ENCODE measurements at places on chromosomes 3 and 15. TPM values are rescaled to one million over a fixed set of nuclear protein-coding genes. Genes with fewer than 3 reads are reported as not detected.

Gene EPB42
- not detected for total RNA-seq

Gene SHC4
- total RNA-seq, result 2.0 TPM

Gene LRRC31
- not detected for total RNA-seq

Gene ARHGAP31
- total RNA-seq, result 4.2 TPM

Gene STX19
- total RNA-seq, result not detected

Gene COL6A5
- total RNA-seq, result not detected

Gene SPINT1
- 0.15 TPM for total RNA-seq

Gene ANKRD63
- total RNA-seq, result not detected

Gene TEX55
- total RNA-seq, result not detected

Gene P2RY12
- total RNA-seq, result 0.29 TPM

Gene POC1A
- 5.5 TPM for total RNA-seq

Gene PPM1L
- 0.87 TPM for total RNA-seq

Gene IGSF11
- 0.44 TPM for total RNA-seq

Gene TBL1XR1
- 216 TPM for total RNA-seq

Gene EXD1
- total RNA-seq, result not detected

Gene CORO2B
- 42.5 TPM for total RNA-seq

Gene XCR1
- not detected for total RNA-seq

Gene PRKAR2A
- 34.9 TPM for total RNA-seq
